ENCODE measurements at places on chromosomes 7 and 10.

DNA sequence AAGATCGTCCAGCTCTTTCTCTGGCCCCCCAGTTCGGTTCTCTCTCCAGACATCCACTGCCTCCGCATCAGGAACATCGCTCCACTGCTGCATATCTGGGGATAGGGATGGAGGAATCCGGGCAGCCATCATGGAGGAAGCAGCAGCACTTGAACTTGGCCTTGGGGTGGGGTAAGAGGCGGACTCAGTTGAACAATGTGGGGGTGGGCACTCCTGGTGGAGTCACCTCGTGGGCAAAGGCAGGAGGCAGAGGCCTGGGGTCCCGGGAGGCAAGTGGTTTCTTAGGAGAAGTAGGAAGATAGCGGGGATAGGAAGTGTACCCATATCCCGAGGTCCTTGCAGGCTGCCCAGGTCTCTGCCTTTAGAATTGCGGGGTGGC lies 98.3 kb downstream of the CHST15 start:
- no peak for DNase-seq

DNA sequence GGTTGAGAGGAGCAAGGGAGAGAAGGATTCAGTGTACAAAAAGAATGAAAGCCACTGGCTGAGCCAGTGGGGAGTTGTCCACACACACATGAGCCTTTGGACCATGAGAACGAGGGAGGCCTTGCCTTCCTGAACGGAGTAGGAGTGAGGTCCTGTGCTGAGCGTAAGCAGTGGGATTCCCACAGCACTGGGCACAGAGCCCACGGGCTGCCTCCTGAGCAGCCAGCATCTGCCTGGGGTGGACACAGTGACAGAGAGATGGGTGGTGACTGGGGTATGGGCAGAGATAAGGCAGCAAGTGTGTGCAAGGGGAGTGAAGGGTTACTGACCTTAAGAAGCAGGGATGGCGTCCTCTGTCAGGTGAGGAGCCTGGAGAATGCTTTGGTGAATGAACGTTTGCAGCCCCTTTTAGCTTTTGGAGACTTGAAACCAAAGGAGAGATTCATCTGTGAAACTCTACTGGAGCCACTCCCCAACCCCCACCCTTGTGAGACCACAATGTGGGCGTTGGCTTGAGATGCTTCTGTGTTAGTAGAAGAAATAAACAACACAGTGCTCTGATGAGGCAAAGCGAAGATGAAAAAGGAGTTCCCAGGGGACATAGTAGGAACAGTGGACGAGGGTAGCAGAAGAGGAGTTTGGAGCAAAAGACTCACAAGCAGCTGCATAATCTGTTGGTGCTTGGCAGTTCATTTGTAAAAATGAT lies 56.5 kb downstream of the FIGNL1 start:
- DNase-seq: no peak

GRCh38 chr7:157495594-157495993 lies 158.8 kb downstream of the DNAJB6 start:
- DNase-seq: no peak

- DNase-seq: no peak
These were observed 37.5 kb upstream of the MRPS16 start for GRCh38 chr10:73289958-73290357.

DNA sequence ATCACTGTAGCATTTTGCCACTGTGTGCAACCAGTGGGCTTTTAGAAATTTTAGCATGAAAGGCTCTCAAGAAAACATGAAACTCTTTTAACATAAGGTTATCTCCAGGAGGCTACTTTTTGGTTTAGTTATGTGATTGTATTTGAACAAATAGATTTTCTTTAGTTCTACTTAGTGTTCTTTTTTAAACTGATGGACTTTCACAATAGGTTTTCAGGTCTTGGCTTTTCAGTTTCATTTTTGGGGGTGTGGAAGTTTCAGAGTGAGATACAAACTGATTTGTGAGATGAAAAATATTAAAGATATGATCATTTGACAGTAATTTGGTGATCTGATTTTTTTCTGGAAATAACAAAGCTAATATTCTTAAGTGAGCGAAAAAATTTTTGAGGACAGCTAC lies 344.1 kb downstream of the PHF14 start:
- no peak for DNase-seq

- no peak for DNase-seq
These were observed 133.3 kb upstream of the STK17A start for GRCh38 chr7:43449577-43449976.

GRCh38 chr10:78584266-78584665 lies 484.5 kb upstream of the ZMIZ1 start:
- DNase-seq: no peak

GRCh38 chr7:93943816-93944540 lies 22.4 kb downstream of the GNG11 start:
- no peak for DNase-seq

GRCh38 chr7:101890749-101891523 lies 73.5 kb downstream of the CUX1 start:
- DNase-seq: no peak

DNA sequence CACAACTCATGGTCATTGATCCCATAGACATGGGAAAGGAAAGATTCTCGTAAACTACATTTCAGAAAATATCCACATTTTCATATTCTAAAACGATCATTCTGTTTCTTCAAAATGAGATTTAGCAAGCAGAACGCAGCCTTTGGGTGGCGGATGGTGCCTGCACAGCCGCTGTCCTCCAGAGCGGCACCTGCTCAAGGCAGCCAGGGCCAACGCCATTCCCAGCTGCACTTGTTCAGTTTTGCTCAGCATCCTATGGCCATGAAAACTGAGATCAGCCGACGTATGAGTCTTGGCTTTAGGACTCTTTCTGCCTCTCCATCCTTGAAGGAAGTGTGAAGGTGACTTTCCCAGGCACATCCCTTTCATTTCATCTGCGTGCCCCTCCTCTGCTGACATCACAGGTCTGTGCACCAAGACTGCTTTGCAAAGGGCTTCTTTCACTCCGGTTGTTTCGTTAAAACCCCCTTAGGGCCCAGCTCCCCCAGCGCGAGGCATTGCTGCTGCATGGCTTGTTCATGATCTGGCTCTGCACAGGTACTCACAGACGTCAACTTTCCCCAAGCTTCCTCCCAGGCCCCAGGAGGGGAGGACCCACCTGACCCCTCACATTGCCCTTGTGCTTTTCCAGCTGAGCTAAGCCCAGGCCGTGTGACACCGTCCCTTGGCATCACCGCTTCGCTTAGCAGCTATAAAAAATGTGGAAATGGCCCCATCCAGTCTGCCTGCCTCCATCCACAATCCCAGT lies 37.2 kb downstream of the TCERG1L start:
- no peak for DNase-seq

- DNase-seq: no peak
These were observed 100.1 kb downstream of the SLC13A1 start for GRCh38 chr7:123099712-123100111.

- no peak for DNase-seq
These were observed 967.2 kb downstream of the XPNPEP1 start for GRCh38 chr10:108956149-108956548.

DNA sequence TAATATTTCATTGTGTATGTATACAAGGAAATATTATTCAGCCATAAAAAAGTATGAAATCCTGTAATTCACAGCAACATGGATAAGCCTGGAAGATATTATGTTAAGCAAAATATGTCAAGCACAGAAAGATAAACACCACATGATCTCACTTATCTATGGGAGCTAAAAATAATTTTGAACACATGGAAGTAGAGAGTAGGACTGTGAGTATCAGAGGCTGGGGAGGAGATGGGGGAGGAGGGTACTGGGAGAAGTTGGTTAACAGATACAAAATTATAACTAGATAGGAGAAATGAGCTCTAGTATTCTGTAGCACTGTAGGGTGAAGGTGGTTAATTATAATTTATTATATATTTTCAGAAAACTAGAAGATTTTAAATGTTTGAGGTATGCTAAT lies 132.7 kb downstream of the DOCK4 start:
- DNase-seq: no peak

GRCh38 chr10:98349508-98349922 lies 65.5 kb downstream of the PYROXD2 start:
- no peak for DNase-seq

GRCh38 chr7:106731187-106731586 lies 70.2 kb upstream of the CCDC71L start:
- no peak for DNase-seq

GRCh38 chr7:12124028-12124427 lies 87.1 kb upstream of the TMEM106B start:
- no peak for DNase-seq

- peak; percentile 48 for DNase-seq
These were observed 107.1 kb downstream of the ABLIM1 start for GRCh38 chr10:114550756-114551635.

DNA sequence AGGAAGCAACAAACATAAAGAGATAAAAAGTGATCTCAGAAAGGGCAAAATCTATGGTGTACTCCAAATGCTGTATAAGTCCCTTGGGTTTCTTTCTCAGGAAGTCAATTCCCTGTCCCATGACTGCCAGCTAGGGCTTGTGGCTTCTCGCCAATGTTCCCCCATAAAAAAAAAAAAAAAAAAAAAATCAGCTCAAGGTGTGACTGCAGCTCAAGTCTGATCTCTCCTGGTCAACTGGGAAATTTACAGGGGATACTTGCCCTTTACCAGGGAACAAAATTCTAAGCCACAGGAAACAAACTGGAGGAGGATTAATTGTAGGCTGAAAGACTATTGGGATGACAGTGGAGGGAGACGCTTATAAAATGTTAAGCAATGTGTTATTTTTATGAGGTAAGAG lies 76.0 kb downstream of the PCGF5 start:
- DNase-seq: no peak

DNA sequence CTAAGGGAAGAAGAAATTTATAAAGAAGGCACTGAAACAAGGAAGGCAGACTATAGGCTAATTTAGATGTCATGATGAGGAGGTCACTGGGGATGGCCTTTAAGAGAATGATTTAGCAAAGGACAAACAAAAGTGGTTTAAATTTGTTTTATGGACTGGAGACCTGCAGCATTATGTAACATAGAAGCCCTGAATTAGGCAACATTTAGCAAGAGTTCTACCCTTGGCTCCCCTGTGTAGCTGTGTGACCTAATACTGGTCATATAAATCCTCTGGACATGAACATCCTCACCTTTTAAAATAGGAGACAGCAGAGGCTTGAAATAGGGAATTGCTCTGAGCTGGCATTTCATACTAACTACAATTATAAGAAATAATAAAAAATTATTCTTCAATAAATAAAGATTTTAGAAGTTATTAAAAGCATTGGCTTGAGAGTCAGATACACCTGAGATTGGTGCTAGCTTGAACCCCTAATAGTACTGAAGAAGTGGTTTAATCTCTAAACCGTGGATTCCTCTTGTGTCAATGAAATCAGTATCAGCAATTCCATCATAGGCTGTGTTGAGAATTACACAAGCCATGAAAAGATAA lies 48.9 kb downstream of the RNLS start:
- no peak for DNase-seq

GRCh38 chr10:131781076-131781475 lies 119.7 kb upstream of the PPP2R2D start:
- DNase-seq: no peak

- DNase-seq: peak; percentile 65
These were observed 47.6 kb downstream of the PDGFA start for GRCh38 chr7:471866-472639.

DNA sequence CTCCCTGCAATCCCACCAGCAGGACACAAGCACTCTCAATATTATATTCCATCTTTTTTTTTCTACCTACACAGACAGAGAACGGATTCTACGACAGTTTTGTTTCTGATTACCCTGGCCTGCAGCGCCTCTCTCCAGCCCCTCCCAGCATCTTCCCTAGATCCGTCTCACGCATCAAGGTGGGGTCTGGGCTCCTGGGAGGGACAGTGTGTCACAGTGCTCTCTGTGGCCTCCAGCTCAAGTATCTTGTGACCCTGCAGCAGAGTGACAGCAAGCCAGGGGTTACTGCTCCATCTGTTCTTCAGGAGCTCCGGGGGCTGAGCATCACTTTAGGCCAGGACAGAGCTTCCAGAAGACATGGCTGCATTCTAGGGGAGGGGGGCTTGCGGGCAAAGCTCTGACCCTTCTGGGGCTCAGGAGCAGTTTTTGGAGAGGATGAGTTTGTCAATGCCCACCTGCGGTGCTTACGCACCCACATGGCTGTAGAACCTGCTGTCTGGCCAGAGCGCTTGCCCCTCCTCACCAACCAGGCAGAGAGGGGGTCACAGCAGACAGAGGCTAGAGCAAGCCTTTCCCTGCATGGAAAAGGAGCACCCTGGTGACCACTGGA lies 22.6 kb downstream of the MYO1G start:
- no peak for DNase-seq

DNA sequence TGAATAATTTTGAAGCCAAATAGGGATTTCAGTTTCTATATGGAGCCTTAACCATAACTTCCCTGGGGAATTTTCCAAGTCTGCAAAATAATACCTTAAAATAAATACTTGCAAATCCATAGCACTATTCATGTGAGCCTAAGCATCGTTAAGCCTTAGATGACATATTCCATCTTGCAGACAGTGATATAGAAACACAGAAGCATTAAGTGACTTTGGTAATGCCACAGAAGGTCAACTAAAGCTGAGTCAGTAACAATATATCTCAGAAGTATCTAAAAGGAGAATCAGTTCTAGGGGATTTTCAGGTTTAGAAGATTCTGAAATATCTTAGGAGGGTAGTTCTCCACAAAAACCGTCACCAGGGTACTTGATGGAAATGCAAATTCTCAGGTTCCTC lies 163.4 kb upstream of the COL1A2 start:
- DNase-seq: no peak

- no peak for DNase-seq
These were observed 31.8 kb upstream of the BMPER start for GRCh38 chr7:33873518-33873917.

DNA sequence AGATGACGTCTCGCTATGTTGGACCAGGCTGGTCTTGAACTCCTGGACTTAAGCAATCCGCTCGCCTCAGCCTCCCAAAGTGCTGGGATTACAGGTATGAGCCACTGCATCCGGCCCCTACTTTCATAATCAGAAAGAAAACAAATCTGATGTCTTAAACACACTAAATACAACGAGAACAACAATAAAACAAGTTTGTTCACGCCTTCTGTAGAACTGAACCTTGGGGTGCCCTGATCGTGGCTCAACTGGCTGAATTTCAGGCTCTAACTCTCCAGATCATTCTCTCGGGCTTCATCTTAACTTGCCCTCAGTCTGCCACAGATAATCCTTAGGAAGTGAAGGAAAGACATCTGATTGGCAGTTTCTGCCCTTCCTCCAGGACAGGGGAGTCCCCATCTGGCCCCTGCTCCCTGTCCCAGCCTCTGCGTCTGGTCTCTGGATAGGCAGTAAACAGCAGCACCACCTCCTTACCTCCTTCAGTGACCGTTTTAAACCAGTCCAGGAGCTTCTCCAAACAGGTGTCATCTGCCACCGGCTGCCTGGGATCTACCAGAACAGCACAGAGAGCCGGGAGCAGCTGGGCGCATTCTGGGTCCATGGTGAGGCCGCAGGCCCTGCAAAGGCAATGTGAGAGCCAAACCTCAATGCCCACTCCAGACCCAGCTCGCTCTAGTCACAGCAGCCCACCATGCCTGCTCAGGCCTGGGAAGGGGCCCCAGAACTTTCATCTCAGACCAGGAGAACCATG lies 1.3 kb downstream of the BRAT1 start:
- no peak for DNase-seq

Data from SJSA1 (cell line).